ENCODE measurements at places on chromosomes 5 and 9.

- no peak for DNase-seq
Measured at GRCh38 chr9:86546712-86547111, 192.5 kb upstream of the TUT7 start.

GRCh38 chr5:112637343-112637742, 100.3 kb upstream of the APC start:
- no peak for DNase-seq

- no peak for DNase-seq
Measured at GRCh38 chr5:132782101-132782500, 5.1 kb upstream of the SEPTIN8 start.

DNA sequence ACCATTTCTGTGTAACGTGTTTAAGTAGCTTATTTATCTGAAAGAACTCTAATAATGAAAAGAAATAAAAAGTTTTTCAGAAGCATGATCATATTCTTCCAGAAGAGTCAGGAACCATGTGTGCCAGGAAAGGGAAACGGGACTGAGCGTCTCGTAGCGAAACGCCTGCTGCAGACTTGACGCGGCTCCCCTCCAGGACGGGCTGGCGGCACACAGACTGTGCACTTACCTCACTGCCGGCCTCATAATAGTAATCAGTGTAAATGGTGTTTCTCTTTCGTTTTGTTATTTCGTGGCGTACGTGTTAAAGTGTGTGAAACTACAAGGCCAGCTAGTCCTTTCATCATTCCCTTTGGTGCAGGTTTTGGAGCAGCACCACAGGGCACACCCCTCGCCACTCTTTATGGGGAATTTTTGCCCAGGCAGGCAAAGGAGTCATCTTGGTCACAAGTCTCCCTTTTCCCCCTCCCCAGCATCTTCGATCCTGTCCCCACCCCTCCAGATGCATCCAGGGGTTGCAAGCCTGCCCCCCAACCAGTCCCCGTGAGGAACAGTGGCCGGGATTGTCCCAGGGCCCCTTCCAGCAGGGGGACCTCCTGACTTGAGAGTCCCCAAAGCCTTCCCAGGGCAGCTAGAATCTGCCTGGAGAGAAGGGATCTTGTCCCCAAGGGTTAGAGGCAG, 233.1 kb downstream of the FANCC start:
- DNase-seq, result no peak

DNA sequence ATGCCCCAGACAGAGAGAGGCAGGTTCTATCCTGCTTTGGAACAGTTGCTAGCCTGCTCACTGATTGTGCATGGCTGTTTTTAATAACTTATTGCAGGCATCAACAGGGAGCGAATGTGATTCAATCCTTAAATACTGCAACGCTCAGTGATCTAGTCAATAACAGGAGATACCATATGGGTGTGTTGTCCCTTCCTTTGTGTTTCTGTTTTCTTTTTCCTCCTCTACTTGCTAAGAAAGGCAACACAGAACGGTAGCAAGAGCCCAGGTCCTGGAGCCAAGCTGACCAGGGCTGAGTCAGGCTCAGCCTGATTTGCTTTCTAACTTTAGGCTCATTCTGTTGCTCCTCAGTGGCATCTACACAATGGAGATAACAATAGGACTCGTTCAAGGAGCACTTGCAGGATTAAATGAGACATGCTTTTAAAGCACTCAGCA, 98.6 kb upstream of the EQTN start:
- no peak for DNase-seq

DNA sequence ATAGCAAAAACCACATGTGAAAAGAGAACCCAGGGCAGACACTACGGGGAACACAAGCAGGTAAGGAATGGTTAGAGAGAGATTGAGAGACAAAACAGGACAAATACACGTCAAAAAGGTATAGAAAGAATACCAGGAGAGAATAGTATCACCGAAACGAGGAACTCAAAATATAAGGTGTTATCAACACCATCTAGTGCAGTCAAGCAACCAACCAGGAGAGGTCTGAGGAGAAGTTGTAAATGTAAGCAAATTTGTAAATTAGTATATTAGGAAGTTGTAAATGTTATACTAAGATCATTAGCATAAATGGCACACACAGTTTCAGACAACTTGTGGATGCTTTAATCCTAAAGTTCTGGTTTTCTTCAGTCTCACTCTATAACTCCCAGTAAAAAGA, 355.5 kb downstream of the EBF1 start:
- no peak for DNase-seq

DNA sequence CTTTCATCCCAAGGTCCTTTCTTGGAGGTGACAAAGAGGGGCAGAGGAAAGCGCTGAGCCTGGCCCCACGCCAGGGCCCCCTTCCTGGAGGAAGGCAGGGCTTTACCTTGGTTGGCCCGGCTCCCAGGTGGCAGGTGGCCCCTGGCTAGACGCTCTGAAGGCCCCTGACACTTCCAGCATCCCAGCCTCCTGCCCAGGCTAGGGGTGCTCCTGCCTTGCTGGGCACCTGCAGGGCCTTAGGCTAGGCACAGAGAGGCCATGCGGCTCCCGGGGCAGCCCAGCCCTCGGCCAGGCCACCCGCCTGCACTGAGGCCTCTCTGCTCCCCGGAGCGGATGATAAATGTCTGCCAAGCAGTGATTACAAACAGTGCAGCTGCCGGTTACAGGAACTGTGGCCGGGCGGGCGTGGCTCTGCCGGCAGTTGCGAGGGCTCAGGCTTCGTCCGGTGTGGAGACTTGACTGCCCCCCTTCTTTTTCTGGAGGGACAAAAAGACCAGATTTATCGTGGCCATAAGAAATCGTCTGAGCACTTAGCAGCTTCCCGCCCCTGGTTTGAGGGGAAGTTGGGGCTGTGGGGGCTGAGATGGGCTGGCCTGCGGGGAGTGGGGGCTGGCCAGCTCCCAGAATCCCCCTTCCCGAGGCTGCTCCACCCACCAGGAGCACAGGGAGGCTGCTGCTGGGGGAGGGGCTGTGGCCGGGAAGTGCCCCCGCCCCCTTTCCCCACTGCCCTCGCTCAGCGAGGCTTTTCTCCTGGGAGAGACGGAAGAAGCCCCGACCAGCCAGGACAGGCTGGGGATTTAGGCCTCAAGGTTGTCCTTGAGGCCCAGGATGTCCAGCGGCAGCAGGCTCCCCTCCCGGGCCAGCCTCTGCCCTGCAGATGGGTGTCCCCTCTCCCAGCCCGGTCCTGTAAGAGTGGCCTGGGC, 31.6 kb upstream of the UBAC1 start:
- no peak for DNase-seq
